ENCODE measurements at places on chromosomes 2 and 18. TPM values are rescaled to one million over a fixed set of nuclear protein-coding genes. Genes with fewer than 3 reads are reported as not detected.
A peak's percentile ranks its signal among the peaks of the same experiment; 100 is the strongest.

The ASAP2 gene
- 0.74 TPM for total RNA-seq

The FBLN7 gene
- 16.7 TPM for total RNA-seq

The REG3G gene
- total RNA-seq: not detected

The PTPN2 gene
- 57.3 TPM for total RNA-seq

The NCL gene
- total RNA-seq: 1,329 TPM

The GAD1 gene
- total RNA-seq: 41.4 TPM

The PAX8 gene
- total RNA-seq: 0.76 TPM

The CAPN14 gene
- total RNA-seq: 0.18 TPM

The CENPA gene
- 27.3 TPM for total RNA-seq

The CCDC121 gene
- 0.73 TPM for total RNA-seq

DNA sequence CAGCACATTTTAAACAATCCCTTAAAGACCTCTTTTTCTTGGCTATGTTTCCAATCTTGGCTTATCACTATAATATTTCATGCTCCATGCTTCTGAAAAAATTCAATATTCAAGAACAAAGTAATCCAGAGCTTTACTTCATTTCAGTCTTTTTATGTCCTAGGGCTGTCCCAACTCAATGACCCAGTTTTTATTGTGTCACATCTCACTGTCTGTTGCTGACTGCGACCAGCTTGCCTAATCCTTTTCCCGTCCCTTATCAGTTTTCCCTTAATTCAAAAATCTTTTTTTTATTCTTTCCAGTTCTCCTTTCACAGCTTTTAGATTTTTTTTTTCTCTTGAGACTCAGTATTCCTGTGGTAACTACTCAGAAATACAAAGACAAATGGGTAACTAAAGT, 10.2 kb downstream of the TMEM17 start:
- DNase-seq: no peak

GRCh38 chr2:218406949-218407618, 7.4 kb downstream of the CTDSP1 start:
- peak; percentile 41 for DNase-seq

DNA sequence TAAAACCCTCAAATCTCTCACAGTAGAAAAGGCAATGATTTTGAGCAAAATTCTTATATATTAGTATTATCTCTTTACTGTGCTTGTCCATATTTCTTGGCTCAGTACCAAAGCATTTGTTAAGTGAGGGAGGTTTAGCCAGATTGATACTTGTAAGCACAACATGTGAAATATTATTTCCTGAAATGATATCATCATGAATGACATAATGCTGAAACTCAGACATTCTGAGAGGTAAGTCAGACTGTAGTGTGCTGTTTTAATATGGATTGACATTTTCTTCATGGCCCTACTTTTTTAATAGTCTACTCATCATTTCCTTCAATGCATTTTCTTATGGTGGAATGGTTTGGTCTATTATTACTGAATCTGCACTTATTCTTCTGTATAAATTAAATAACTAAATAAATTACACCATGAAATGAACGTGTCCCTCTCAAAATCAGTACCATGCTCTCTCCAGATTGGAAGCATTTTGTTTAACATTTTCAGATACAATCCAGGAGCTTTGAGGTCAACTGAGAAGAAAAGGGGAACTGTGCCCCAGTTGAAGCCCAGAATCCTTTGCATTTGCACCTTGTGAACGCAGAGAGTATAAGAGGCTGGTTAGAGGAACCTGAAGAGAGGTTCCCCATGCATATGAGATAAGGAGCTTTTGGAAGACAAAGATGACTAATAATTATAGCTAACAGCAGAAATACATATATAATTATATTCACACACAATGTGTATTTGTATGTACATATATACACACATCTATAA, 50.1 kb upstream of the CRACDL start:
- no peak for DNase-seq

GRCh38 chr18:47901624-47902362, 28.7 kb downstream of the SMAD2 start:
- no peak for DNase-seq

- no peak for DNase-seq
Observed at GRCh38 chr2:173500953-173501352, 146.3 kb downstream of the CDCA7 start.

GRCh38 chr2:233449081-233449901, 95.0 kb downstream of the DGKD start:
- no peak for DNase-seq

DNA sequence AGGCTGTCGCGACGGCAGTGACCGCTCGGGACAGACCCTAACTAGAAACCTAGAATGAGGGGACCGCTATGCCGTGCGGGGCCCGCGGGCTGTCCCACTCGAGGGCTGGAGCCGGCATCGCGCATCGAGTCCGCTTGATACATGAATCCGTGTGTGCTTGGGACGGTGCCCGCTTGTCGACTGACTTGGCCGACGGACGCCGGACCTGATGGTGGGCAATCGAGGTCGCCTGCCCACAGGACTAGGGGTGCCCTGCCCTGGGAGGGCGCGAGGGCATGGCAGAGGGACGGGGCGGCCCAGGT, 749 bp upstream of the PTMA start:
- peak; percentile 61 for DNase-seq

GRCh38 chr18:8063733-8064132, 496.6 kb downstream of the PTPRM start:
- DNase-seq: no peak

DNA sequence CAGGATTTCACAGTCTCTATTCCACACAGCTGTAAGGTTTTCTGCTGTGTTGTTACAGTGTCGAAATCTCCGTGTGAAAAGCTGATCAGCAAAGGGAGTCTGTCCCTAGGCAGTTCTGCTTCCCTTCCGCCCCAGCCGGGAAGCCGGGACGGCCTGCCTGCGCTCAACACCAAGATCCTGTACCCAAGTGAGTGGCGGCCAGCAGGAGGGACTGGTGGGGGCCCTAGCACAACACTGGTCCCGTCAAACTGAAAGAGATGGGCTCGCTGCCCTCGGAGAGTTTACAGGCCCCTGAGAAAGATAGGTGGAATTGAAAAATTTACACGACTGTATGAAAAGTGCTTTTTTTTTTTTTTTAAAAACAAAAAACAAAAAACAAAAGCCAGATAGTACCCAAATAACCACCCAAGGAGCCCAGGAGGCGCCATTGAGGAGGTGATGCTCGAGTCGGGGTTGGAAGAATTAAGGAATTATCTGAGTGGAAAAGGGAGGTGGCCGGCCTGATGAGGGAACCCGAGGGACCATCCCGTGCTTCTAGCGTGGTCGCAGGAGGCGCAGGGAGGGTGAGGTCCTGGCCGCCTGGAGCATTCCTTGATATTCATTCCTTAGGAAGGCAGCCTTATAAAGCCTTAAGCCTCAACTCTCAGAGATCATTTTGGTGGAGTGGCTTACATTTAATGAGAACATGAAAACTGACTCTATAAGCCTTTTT, 96.7 kb downstream of the DGKD start:
- DNase-seq: no peak

DNA sequence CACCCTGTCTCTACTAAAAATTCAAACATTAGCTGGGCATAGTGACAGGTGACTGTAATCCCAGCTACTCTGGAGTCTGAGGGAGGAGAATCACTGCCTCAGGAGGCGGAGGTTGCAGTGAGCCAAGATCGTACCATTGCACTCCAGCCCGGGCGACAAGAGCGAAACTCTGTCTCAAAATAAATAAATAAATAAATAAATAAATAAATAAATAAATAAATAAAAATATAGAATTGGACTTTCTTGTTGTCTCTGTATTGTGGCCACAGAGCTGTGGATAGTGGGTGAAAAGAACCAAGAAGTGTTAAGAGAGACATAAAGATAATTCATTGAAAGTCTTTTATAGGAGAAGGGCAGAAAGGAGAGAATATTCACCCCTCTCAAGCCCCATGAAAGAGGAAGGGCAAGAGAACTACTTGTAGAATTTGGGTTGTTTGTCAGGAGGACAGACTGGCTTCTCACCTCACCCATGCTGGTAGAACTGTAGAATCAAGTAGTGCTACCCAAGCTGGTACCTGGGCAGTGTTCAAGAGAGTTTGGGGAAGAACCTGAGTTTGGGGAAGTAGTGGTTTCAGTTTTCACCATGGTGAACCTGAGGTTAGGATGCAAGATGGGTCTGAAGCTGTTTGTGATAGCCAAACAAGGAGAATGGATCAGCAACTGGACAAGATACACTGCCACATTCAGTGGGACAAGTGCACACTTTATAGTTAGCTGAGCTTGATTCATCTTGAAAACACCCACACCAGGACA, 256.5 kb downstream of the CD226 start:
- no peak for DNase-seq

GRCh38 chr18:57621246-57621604, 411 bp downstream of the NARS1 start:
- no peak for DNase-seq
